ENCODE measurements at places on chromosomes 2 and 18. TPM values are rescaled to one million over a fixed set of nuclear protein-coding genes. Genes with fewer than 3 reads are reported as not detected.

Gene IMP4
- total RNA-seq, result 96.8 TPM

Gene SFT2D3
- 7.1 TPM for total RNA-seq

Gene SCYGR5
- not detected for total RNA-seq

Gene PLEKHH2
- 5.0 TPM for total RNA-seq

Gene LRRTM1
- 1.4 TPM for total RNA-seq

DNA sequence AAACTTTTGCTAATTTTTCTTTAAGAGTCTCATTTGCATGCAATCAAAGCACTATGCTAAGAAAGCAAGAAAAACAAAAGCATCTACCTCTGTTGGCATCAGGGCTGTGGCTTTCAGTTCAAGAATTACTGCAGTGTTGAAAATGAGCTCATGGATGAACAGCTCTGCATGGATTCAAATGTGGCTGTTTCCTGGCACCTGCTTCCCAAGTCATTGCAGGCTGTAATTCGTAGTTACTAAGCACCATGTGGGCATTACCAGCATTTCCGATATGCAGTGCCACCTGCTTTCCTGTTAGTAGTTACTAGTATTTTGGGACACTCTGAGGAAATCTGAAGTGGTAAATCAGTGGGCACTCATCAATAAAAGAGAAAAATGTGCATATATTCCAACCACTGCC, 37.8 kb upstream of the FAM110C start:
- H3K4me1 ChIP-seq, result peaks cover 9% of the 10 kb centered on the region
- no peak overlapping the region for H3K4me3 ChIP-seq
- H3K36me3 ChIP-seq, result no peaks in the 10 kb centered on the region

- DNase-seq, result peak; percentile 61
- H3K27me3 ChIP-seq, result no peaks in the 10 kb centered on the region
- H3K36me3 ChIP-seq, result 0 out of 2 replicates have a peak, but pooled peaks cover 3% of the 10 kb centered on the region
Observed at GRCh38 chr2:70029814-70030409, 57.4 kb upstream of the PCBP1 start.

- H3K27me3 ChIP-seq, result no peaks in the 10 kb centered on the region
- no peak overlapping the region for H3K27ac ChIP-seq
- DNase-seq, result no peak
- no peak overlapping the region for H3K4me3 ChIP-seq
Observed at GRCh38 chr18:44723411-44723810, 42.7 kb downstream of the SETBP1 start.

- DNase-seq, result no peak
- H3K4me3 ChIP-seq, result no peak overlapping the region
- no peaks in the 10 kb centered on the region for H3K4me1 ChIP-seq
- H3K36me3 ChIP-seq, result no peaks in the 10 kb centered on the region
- no peak overlapping the region for H3K27ac ChIP-seq
- H3K27me3 ChIP-seq, result no peaks in the 10 kb centered on the region
Observed at GRCh38 chr18:6397931-6398566, 16.7 kb downstream of the L3MBTL4 start.

- no peak overlapping the region for H3K4me3 ChIP-seq
- DNase-seq, result no peak
- no peak overlapping the region for H3K27ac ChIP-seq
- H3K27me3 ChIP-seq, result no peaks in the 10 kb centered on the region
- H3K4me1 ChIP-seq, result no peaks in the 10 kb centered on the region
Observed at GRCh38 chr2:136433261-136433660, 315.3 kb upstream of the CXCR4 start.

- H3K27me3 ChIP-seq, result peaks cover 1% of the 10 kb centered on the region
- no peaks in the 10 kb centered on the region for H3K4me1 ChIP-seq
- no peaks in the 10 kb centered on the region for H3K36me3 ChIP-seq
Observed at GRCh38 chr2:173104156-173104555, 28.5 kb downstream of the MAP3K20 start.

DNA sequence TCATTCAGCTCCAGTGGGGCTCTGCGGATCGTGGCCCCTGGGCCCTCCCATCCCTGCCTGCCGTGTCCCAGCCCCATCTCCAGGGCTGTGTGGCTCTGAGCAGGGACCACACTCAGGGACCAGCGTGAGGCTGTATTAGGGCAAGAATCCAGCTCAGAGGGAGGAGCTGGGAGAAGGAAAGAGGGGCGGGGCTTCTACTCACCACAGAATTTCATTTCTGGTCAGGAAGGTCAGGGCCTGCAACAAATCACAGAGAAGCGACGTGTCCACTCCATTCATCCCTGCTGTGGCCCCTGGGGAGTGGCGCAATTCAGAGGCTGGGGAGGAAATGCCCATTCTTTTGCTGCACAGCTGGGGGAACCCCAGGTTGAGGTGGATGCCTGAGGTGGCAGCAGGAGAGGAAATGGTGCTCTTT, 828 bp downstream of the CIB4 start:
- H3K36me3 ChIP-seq, result no peaks in the 10 kb centered on the region
- no peak overlapping the region for H3K4me3 ChIP-seq
- H3K4me1 ChIP-seq, result no peaks in the 10 kb centered on the region

- H3K27me3 ChIP-seq, result no peaks in the 10 kb centered on the region
- no peak for DNase-seq
- peaks cover 2% of the 10 kb centered on the region for H3K4me1 ChIP-seq
Observed at GRCh38 chr2:138177693-138178092, 213.4 kb downstream of the HNMT start.

All from H1 (cell line).